ENCODE measurements at places on chromosomes 6 and 20.

- no peak overlapping the region for H3K4me3 ChIP-seq
- H3K36me3 ChIP-seq = no peaks in the 10 kb centered on the region
- no peak overlapping the region for H3K27ac ChIP-seq
- no peaks in the 10 kb centered on the region for H3K4me1 ChIP-seq
- no peak for DNase-seq
Observed at GRCh38 chr6:166078294-166078693, 89.4 kb downstream of the TBXT start.

DNA sequence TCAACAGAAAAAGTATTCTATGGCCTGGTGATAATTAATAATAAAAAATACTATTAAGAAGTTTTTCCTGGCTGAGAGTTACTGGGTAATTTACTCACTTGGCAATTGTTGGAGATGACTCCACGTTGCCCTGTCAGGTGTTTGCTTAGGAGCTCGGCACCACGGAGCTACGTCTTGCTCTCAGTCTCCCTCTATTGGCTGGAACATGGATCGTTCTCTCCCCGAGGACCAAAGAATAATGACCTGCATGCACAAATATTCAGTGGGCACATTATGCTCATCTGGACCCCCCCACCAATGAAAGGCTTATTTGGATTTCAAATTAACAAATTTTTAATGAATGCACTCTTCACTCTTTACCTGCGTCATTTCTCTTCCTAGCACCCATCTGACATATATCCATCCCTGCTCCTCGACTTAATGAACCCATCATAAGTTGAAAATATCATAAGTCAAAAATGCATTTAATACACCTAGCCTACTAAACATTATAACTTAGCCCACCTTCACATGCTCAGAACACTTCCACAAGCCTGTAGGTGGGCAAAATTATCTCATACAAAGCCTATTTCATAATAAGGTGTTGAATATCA is 71.0 kb upstream of the CD83 start:
- H3K36me3 ChIP-seq = peaks cover 10% of the 10 kb centered on the region
- H3K4me3 ChIP-seq = no peak overlapping the region
- peaks cover 65% of the 10 kb centered on the region for H3K27me3 ChIP-seq
- no peak overlapping the region for H3K27ac ChIP-seq

DNA sequence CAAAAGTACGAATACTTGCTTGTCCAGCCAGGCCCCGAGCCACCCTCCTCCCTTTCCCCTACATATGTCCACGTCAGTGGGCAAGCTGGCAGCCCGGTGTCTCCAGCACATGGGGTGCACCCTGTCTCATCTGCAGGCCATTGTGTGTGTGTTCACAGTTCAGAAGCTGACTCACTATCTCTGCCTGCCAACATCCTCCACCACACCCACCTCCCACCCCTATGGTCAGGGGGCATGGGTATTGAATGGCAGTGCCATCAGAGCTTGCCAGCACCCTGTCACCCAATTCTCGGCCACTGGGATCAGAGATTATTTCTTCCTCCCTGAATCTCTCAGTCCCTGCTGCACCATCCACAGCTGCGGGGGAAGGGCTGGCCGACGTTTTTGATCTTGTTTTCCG is 195.7 kb downstream of the FARS2 start:
- H3K36me3 ChIP-seq = peaks cover 3% of the 10 kb centered on the region
- DNase-seq = no peak
- H3K4me1 ChIP-seq = peaks cover 20% of the 10 kb centered on the region

- no peak for DNase-seq
- H3K36me3 ChIP-seq = no peaks in the 10 kb centered on the region
- H3K27me3 ChIP-seq = no peaks in the 10 kb centered on the region
- no peaks in the 10 kb centered on the region for H3K4me1 ChIP-seq
Observed at GRCh38 chr20:6870559-6870958, 103.1 kb downstream of the BMP2 start.

GRCh38 chr20:57559289-57559634 is 1.6 kb upstream of the PCK1 start:
- H3K4me1 ChIP-seq = no peaks in the 10 kb centered on the region
- no peak overlapping the region for H3K4me3 ChIP-seq
- H3K36me3 ChIP-seq = no peaks in the 10 kb centered on the region
- DNase-seq = no peak

GRCh38 chr20:59145247-59145923 is 18.2 kb upstream of the ZNF831 start:
- DNase-seq = no peak
- no peaks in the 10 kb centered on the region for H3K27me3 ChIP-seq
- H3K36me3 ChIP-seq = peaks cover 6% of the 10 kb centered on the region
- H3K27ac ChIP-seq = peak overlapping the region; percentile 100
- H3K4me1 ChIP-seq = peaks cover 58% of the 10 kb centered on the region

DNA sequence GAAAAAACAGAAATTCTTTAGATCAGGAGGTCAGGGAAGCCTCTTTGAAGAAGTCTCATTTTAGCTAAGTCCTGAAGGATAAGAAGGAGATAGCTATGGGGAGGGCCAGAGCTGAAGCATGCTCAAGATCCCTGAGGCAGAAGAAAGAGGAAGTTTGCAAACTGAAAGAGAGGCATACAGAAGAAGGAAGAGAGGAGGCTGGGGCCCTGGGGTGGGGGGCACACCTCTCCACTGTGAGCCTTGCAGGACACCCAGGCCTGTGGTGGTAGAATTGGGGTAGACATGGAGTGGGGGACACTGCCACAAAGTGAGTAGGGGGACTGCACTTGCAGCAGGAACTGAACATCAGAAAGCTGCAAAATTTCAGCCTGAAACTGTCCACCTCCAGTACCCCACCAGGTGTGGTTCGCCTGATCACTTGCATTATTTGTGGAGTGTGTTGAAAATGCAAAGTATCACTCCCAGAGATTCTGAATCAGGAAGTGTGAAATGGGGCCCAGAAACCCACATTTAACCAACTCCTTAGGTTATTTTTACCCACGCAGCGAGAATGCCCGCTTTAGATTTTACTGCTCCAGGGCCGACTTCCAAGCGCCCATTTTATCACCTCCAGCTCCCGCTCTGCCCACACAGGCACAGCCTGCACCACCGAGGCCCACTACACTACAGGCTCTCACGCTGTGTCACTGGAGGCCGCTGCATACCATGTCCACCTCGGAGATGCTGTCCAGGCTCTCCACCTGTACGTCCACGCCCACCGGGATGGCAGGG is 44.0 kb downstream of the GABRR2 start:
- H3K27me3 ChIP-seq = no peaks in the 10 kb centered on the region
- no peak overlapping the region for H3K27ac ChIP-seq
- no peaks in the 10 kb centered on the region for H3K36me3 ChIP-seq
- peaks cover 5% of the 10 kb centered on the region for H3K4me1 ChIP-seq
- H3K4me3 ChIP-seq = no peak overlapping the region
- no peak for DNase-seq

DNA sequence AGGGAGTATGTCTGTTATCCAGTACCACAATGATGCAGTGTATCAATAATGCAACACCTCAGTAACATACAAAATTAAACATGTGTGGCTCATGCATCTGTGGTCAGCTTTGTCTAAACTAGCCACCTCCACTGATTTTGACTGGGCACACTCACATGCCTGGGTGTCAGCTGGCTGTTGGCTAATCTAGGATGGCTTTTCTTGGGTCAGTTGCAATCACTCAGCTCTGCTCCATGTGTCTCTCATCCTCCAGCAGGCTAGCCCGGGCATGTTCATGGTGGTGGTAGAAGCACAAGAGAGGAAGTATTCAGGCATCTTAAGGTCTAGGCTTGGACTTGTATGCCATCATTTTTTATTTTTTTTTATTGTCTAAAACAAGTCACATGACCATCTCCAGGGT is 59.3 kb upstream of the JAG1 start:
- no peak overlapping the region for H3K4me3 ChIP-seq
- H3K27me3 ChIP-seq = peaks cover 21% of the 10 kb centered on the region
- H3K4me1 ChIP-seq = no peaks in the 10 kb centered on the region
- DNase-seq = no peak

GRCh38 chr20:57457243-57458095 is 66.3 kb downstream of the RBM38 start:
- peaks cover 2% of the 10 kb centered on the region for H3K36me3 ChIP-seq
- no peaks in the 10 kb centered on the region for H3K27me3 ChIP-seq
- peak overlapping the region; percentile 25 for H3K4me3 ChIP-seq
- DNase-seq = no peak
- H3K4me1 ChIP-seq = peaks cover 10% of the 10 kb centered on the region

GRCh38 chr6:84220809-84221409 is 6.5 kb downstream of the CEP162 start:
- no peak overlapping the region for H3K4me3 ChIP-seq
- no peaks in the 10 kb centered on the region for H3K27me3 ChIP-seq
- DNase-seq = no peak
- no peak overlapping the region for H3K27ac ChIP-seq
- H3K36me3 ChIP-seq = peaks cover 8% of the 10 kb centered on the region

- H3K27ac ChIP-seq = no peak overlapping the region
- DNase-seq = no peak
- H3K4me3 ChIP-seq = no peak overlapping the region
- H3K36me3 ChIP-seq = no peaks in the 10 kb centered on the region
Observed at GRCh38 chr6:117919275-117919674, 12.2 kb downstream of the SLC35F1 start.

- no peaks in the 10 kb centered on the region for H3K27me3 ChIP-seq
- DNase-seq = no peak
- peaks cover 19% of the 10 kb centered on the region for H3K36me3 ChIP-seq
Observed at GRCh38 chr20:51452091-51452613, 90.4 kb downstream of the NFATC2 start.

DNA sequence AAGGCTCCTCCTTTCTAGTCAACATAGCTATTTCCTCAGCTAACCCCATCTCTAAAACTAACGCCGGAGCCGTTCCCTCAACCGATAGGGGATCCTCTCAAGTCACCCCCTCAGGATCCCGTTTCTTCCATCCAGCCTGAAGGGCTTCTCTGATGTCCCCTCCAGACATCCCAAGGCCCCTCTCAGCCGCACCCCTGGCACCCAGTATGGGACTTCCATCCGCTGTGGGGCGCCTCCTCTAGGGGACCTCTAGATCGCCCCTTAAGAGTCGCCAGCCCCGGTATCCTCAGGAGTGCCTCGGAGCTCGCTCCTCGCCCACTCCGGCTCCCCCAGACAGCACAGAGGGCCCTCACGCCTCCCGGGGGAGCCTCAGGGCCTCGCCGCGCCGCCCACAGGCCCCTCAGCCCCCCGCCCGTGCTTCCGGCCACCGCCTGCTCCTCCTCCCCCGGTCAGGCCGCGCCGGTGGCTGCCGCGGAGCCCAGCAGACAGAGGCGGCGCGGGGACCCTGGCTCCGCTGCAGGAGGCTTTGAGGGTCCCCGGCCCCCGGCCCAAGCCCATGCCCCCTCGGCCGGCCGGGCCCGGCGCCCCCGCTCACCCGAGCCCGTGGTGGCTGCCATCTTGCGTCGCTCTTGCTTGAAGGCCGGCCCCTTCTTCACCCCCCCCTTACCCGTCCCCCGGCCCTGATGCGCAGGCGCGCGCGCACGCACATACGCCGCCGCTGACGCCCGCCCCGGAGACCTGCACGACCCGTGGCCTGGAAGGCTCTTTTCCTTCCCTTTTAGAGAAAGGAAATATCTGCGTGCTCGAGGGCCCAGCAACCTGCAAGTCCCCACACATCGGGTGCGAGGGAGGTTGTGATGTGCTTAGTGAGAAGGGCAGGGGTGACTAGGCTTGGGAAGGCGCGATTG is at the start of gene UBE2V1:
Gene UBE2V1 (minus strand): TSS at position 639 of the 908 bp plus-strand sequence. CDS start 22 bp downstream, at position 617.
- H3K4me1 ChIP-seq = peaks cover 70% of the 10 kb centered on the region
- peak; percentile 85 for DNase-seq
- H3K27ac ChIP-seq = peak within 1 kb of the TSS; percentile 99
- peak within 1 kb of the TSS; percentile 99 for H3K4me3 ChIP-seq
- H3K27me3 ChIP-seq = no peaks in the 10 kb centered on the region

DNA sequence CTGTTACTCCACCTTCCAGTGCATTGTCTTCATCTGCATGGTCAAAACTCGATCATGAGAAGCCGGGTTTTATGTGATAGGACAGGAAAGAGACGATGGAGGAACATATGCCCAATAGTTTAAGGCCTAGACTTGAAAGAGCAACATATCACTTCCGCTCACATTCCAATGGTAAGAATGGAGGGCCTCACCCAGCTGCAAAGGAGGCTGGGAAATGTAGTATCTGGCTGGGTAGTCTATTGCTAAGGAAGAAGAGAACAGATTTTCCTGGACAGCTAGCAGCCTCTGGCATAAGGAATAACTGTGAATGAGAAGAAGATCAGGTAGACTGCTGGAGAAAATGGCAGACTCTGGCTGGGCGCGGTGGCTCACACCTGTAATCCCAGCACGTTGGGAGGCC is 19.2 kb downstream of the FITM2 start:
- peaks cover 7% of the 10 kb centered on the region for H3K4me1 ChIP-seq
- H3K36me3 ChIP-seq = peaks cover 3% of the 10 kb centered on the region
- H3K4me3 ChIP-seq = no peak overlapping the region
- H3K27me3 ChIP-seq = no peaks in the 10 kb centered on the region
- no peak for DNase-seq

- H3K27ac ChIP-seq = no peak overlapping the region
- no peak for DNase-seq
- no peaks in the 10 kb centered on the region for H3K36me3 ChIP-seq
- H3K4me3 ChIP-seq = no peak overlapping the region
- peaks cover 9% of the 10 kb centered on the region for H3K4me1 ChIP-seq
Observed at GRCh38 chr20:5722927-5723326, 27.3 kb upstream of the SHLD1 start.

All from T-helper 17 cell (primary cell).